ENCODE measurements at places on chromosomes 3 and 15. TPM values are rescaled to one million over a fixed set of nuclear protein-coding genes. Genes with fewer than 3 reads are reported as not detected.

Gene TTC21A
- 1.4 TPM for total RNA-seq

Gene GPR15
- total RNA-seq = 27.8 TPM

Gene WNT5A
- total RNA-seq = 113 TPM

Gene CEMIP
- 2.1 TPM for total RNA-seq

Gene TMEM41A
- 9.3 TPM for total RNA-seq

Gene MUSTN1
- total RNA-seq = not detected

Gene MYO5C
- total RNA-seq = 2.5 TPM

Gene CYP1A2
- not detected for total RNA-seq

Gene REC114
- total RNA-seq = not detected

Gene MITF
- 6.3 TPM for total RNA-seq

Gene AGBL1
- total RNA-seq = not detected

Gene RARRES1
- 1.8 TPM for total RNA-seq

Gene HYAL1
- total RNA-seq = not detected

Gene PTPN23
- 8.5 TPM for total RNA-seq

Gene GOLGA6A
- not detected for total RNA-seq

Gene TRAIP
- 6.5 TPM for total RNA-seq

Gene TUSC7
- total RNA-seq = not detected

Gene SLC12A8
- 57.6 TPM for total RNA-seq

Gene TM4SF1
- 207 TPM for total RNA-seq

Gene HTR3E
- not detected for total RNA-seq

Gene SEMA3F
- 6.6 TPM for total RNA-seq

Gene TEX55
- not detected for total RNA-seq

Gene TERC
- total RNA-seq = 110 TPM

Gene USP50
- not detected for total RNA-seq

Gene RHCG
- total RNA-seq = not detected

Gene PIGZ
- 1.7 TPM for total RNA-seq

Gene XCR1
- not detected for total RNA-seq

Gene ZBTB47
- total RNA-seq = 5.5 TPM

Gene GOLGA8M
- not detected for total RNA-seq

Gene MTHFS
- 113 TPM for total RNA-seq

Gene RAP2B
- 20.4 TPM for total RNA-seq

Gene IQCF5
- not detected for total RNA-seq

Gene NEDD4
- 23.0 TPM for total RNA-seq

Gene DCUN1D1
- 27.7 TPM for total RNA-seq

Gene NUP210
- 3.5 TPM for total RNA-seq

Gene MST1R
- total RNA-seq = 0.17 TPM

Gene AADACL2
- not detected for total RNA-seq

Gene SYNM
- total RNA-seq = 1.9 TPM

Gene SKOR1
- total RNA-seq = 0.12 TPM

Gene ERICH6
- total RNA-seq = 0.07 TPM

Gene ECE2
- total RNA-seq = not detected

Gene ITGA11
- 31.2 TPM for total RNA-seq
